ENCODE measurements at places on chromosomes 2 and 18.

- no peak for DNase-seq
Observed at GRCh38 chr2:192381082-192381481, 186.3 kb upstream of the TMEFF2 start.

DNA sequence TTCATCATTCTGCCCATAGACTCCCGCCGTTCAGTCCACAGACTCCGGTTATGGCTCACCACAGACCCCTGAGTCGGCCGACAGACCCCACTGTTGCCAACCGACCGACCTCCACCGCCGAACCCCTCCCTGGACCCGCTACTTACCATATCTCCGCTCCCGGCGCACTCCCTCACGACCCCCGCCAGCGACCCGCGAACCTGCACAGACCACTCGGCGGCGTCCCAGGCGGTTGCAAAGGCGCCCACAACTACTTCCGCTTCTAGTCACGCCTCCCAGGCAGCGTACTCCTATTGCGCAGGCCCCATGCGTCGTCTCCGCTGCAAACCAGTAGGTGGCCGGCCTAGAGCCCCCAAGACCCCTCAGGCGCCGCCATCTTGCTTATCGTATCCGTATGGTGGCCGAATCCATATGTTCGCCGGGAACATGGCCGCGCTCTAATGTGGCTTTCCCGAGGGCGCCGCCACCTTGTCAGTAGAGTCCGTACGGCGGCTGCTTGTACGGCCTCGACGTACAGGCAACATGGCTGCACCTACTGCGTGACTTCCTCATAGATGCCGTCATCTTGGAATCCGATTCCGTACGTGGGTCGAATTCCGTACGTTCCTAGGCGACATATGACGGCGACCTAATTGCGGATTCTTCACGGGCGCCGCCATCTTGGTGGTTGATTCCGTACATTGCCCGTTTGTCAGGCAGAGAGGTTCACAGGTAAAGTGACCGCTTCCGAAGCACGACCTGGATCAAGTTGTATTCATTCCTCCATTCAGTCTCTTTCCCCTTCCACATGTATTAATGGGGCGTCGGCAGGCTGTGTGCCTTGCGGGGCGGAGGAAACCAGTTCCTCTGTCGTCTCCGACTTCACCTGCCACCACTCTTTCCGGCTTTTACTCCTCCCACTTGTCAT is at the start of gene CXXC1:
TSS of gene CXXC1 (minus strand) at position 252 of the 907 bp plus-strand sequence. CDS start at position 149, 103 bp downstream.
- DNase-seq, result peak; percentile 96

DNA sequence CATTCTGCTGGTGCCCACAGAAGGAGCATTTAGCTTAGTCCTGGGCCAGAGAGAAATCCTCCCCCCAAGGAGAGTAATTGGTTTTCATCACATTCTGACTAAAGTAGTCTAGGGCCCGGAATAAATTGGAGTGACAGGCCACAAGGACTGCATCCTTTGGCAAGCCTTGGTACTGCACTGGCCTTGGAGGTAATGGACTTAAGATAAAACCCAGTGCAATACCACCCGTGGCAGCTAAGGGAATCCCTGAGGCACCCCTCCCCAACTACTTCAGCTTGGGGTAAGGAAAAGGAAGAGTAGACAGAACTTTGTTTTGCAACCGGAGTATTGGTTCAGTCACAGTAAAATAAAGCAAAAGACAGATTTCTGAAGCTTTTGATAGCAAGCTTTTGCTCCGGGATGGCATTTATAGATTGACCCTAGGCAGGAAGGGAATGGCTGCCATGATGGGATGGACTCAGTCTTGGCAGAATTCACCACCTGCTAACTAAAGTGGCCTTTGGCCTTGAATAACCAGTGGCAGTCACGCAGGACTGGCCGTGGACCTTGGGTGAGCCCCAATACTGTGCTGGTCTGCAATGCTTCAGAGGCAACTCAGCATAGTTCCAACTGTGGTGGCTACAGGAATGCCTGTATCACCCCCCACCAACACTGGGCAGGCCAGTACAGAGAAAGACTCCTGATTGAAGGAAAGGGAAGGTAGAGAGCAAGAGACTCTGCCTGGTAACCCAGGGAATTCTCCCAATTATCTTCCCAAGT is 14.1 kb downstream of the ORC4 start:
- no peak for DNase-seq

GRCh38 chr2:128375454-128375853 is 56.8 kb upstream of the HS6ST1 start:
- no peak for DNase-seq

- DNase-seq, result no peak
Observed at GRCh38 chr2:121074293-121074932, 210.6 kb downstream of the TFCP2L1 start.

DNA sequence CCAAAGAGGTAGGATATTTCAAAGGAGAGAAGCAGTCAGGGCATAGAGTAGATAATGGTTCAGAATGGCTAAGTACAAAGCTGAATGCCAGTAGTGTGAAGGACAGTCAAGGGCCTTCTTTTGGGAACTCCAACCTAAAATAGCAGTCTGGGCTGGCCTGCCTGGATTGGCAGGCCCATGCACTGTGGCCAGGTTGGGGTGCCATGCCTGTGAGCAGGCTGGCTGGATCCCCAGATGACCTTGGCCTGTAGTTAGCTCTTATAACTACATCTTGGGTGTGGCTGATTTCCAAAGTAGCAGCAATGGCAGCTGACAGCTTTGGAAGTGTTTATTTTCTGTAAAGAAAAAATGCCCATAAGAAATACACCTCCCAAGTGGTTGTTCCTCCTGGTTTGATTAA is 51.5 kb upstream of the ITGB6 start:
- no peak for DNase-seq

GRCh38 chr2:232652505-232652851 is 19.1 kb downstream of the EFHD1 start:
- DNase-seq, result no peak

DNA sequence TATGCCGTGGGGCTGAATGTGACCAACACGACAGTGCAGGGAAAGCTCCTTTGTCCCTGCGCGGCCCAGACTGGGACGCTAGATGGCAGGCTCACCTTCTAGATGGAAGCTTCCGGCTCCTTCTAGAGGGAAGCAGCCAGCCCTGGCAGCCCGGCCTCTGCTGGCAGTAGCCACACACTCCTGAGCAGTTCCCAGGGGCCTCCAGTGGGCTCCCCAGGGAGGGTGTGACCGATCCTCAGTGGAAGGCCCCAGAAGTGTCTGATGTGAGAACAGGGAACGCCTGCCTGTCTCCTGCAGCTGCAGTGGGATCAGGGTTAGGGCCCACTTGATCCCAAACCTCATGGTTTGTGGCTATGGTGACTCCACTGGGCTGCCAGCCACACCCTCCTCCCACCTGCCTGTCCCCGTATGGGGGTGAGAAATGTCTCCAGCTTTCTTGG is 48.5 kb upstream of the LRPPRC start:
- DNase-seq, result peak; percentile 41

DNA sequence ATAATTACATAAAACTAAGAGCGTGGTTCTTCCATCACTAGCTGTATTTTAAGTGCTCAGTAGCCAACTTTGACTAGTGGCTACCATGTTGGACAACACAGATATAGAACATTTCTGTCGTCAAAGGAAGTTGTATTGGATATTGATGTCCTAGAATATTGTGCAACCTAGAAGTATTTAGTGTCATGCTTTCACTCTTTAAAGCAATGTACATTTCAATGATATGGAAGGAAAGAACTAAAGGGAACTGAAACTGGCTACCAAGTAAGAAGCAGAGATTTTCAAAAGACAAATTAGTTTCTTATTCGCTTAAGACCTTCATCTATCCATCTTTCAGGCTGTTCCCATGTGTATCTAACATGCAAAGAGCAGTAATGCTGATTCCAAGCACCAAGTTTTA is 85.4 kb upstream of the EML6 start:
- DNase-seq, result no peak

DNA sequence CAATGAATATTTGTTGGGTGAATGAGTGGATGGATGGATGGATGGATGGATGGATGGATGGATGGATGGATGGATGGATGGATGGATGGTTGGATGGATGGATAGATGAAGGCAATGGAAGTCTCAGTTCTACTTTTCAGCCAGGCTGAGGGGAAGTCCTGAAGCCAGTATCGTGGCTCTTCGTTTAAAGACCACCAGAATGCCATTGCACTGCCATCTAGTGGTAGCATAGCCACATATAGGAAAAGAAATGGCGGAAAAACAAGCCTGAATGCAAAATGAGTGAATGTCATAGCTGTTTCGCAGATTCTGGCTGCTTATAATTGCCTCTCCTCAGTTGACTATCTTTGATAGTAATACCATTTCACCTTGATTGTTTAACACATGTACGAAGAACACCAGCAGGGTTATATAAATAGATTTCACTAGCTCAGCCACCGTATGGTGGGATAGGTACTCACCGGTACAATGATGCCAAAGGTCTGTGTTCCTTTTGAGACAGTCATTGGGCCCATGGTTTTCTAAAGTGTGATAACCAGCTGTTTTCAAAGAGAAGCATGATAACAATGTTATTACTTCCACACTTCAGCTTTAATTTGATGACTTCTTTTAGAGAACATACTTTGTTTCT is 62.3 kb upstream of the GREB1L start:
- DNase-seq, result no peak

DNA sequence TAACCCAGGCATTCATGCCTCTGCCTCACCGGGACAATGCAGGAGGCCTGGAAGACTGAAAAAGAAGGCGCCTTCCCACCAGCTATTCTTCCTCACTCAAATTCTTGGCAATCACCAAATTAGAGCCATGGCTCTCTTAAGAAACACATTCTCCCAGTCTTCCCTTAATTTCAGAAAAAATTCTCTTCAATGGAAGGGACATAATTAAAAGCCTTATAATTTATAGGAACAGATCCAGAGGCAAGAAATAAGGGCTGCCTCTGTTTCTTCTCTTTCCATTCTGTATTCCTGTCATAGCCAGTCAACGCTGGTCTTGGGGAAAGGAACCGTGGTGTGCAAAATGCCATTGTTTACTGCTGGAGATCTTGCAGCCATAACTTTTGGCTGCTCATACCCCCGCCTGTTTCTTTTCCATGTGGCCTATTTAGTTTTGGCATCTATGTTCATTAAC is 32.8 kb downstream of the DTNA start:
- DNase-seq, result no peak

- DNase-seq, result no peak
Observed at GRCh38 chr2:55111230-55111569, 60.9 kb upstream of the RTN4 start.

GRCh38 chr2:172053486-172053885 is 31.8 kb upstream of the DLX1 start:
- DNase-seq, result no peak

DNA sequence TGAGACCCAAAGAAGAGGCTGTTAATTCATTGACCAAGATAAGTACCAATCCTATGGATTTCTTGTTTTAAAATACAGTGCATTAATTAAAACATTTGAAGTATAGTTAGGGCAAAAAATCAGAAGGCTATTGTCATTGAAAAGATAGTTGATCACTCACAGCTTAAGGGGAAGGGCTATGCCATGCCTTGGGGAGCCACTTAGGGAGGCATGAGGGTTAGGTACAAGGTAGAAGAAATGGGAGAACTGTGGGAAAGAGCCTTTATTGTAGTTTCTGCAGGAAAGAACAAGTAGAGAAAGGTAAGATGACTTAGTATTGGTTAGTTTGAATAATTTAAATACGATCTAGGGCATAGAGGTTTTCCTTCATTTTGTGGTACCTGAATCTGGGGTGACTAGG is 1285.5 kb upstream of the TMEFF2 start:
- no peak for DNase-seq

- DNase-seq, result peak; percentile 44
Observed at GRCh38 chr18:13375302-13376255, 157.0 kb downstream of the LDLRAD4 start.

- no peak for DNase-seq
Observed at GRCh38 chr2:163553601-163554000, 182.2 kb downstream of the FIGN start.

DNA sequence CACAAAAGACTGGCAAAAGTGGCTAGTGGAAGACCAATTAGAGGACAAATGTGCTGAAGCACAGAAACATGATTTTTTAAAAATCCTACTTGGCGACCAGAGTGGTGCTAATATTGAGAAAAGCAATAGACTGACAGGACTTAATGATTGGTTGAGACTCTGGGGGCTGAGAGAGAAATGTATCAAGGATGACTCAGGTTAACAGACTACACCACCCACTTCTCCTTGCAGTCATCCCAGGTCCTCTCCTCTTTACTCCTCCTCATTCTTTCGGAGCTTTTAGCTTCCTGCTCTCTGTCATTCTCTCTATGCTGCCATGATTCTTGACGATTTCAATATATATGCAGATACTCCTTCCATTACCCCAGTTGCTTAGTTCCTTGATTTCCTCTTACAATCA is 54.6 kb upstream of the CYTIP start:
- DNase-seq, result no peak

DNA sequence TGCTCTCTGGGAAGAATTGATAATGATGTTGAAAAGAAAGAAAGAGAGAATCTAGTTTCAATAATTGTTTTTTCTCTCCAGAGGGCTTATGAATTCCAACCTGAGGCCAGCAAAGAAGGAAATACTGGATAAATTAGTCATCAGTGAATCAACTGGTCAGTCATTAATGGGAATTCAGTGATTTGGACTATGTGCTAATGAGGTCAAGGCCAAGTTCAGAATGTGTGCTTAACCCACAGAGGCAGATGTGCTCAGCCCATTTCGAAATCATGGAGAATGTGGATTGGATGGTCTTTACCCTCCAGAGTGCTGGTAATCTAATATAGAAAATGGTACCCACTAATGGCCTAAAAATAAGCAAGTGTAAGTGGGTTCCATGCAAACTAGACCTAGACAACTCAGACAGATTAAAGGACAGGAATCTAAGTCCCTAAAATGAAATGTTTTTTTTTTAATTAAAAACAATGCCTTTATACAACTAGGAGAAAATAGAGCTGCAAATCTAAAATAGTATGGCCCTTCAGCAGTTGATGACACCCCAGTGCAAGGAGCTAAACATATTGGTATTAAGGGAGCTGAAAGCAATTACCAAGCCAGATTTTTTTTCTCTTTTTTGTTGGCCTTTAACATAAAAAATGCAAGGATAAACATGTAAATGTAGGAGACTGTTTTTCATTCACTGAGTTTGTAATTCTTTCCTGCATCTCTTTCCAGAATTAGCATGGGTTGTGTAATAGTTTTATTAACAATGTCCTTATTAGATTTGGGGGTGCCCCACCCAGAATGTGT is 296.9 kb downstream of the SATB2 start:
- no peak for DNase-seq

DNA sequence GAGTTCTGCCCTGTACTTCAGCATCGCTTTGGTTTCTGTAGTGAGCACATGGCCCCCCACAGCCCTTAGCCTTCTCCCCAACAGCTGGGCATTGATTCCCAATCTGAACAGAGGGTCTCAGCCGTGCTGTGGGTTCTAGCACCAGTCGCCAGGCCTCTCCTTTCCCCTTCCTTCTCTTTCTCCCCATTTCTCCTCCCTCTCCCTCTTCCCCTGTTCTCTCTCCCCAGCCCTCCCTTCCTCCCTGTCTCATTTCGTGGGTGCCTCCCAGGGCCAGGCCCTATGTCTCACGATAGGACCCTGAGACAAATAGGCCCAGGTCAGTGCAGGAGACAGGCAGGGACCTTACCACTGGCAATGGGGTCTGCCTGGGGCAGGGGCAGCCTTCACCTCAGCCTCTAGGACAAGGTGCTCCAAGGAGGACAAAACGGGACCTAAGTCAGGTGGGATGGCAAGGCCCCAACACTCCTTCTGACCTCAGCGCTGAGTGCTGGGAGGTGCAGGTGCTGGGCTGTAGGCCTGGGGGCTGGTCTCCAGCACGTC is 143.4 kb upstream of the GPC1 start:
- DNase-seq, result no peak

GRCh38 chr18:31884020-31884419 is 58.9 kb downstream of the TRAPPC8 start:
- DNase-seq, result no peak

- DNase-seq, result no peak
Observed at GRCh38 chr2:227921648-227922047, 50.2 kb downstream of the DAW1 start.

Data from activated naive CD4-positive, alpha-beta T cell (primary cell).